ENCODE measurements at places on chromosomes 2 and 18.

- no peak for DNase-seq
Measured at GRCh38 chr2:173427887-173428668, 73.4 kb downstream of the CDCA7 start.

DNA sequence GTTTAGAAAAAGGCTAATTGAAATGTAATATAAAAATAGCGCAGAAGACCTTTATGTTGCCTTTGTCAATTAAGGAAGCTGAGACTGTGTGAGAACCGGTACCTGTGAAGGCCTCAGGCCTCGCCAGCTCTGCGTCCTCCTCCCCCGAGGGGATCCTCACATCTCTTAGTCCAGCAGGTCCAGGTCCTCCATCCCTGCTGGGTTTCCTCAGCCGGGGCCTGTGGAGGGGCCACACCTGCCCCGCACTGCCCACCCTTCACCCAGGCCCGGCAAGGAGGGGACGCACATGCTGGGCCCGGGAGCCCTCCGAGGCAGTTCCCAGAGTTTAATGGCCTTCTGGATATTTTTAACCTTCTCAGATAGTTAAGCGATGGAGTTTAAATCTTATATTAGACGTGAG, 3.5 kb downstream of the KCNG2 start:
- DNase-seq: no peak

- DNase-seq: no peak
Measured at GRCh38 chr2:240291337-240292034, 144.0 kb upstream of the GPC1 start.

GRCh38 chr2:88489181-88489580, 36.7 kb upstream of the FOXI3 start:
- DNase-seq: no peak

- DNase-seq: no peak
Measured at GRCh38 chr18:8504424-8504823, 104.8 kb upstream of the RAB12 start.

DNA sequence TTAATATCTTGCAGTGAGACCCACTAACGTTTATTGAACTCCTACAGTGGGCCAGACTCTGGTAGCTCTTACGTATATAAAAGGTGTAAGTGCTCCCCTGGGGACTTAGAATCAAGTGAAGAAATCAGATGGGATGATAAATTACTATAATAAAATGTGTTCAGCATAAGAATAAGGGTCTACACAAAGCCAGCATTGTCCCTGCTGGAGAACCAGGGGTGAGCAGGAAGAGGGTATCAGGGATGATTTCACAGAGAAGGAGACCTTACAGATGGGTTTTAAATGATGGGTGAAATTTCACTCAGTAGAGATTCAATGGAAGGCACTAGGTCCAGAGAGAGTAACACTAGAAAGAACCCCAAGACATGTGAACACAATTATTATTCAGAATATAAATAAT, 20.7 kb downstream of the NRXN1 start:
- DNase-seq: no peak

DNA sequence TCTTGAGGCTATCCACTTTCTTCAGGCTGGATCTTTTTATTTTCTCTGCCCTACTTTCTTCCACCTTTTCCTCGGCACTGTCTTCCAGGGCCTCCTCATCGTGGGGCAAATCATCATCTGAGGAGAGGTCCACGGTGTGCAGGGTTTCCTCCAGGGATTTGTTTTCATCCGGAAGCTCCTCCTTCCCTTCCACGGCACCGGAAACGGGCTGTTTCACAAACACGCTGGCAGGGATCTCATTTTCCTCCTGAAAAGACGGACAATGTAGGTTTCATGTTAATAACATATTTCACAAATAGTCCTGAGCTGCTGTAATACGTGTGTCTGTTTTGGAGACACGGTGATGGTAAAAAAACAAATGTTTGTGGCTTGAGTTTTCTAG, 10.4 kb downstream of the CAVIN2 start:
- no peak for DNase-seq

GRCh38 chr2:8666581-8666980, 15.3 kb upstream of the ID2 start:
- DNase-seq: no peak

DNA sequence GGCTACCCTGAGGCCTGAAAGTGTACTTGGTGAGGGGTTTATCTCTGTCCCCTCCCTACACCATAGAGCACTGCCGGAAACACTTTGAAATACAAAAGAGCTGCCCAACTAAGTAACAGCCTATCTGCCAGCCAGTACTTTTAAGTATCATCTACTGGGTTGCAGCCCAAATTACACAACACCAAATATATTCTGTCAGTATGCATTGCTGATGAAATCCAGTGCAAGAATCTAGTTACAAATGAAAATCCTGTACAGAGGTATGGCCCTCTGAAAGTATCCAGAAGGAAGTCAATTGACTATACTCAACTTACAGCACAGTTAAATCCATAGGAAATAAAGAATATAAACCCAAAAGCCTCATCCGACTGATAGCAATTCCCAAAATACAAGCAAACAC, 280.8 kb downstream of the CCDC85A start:
- no peak for DNase-seq

GRCh38 chr2:210267698-210268097, 42.5 kb upstream of the ACADL start:
- DNase-seq: no peak

GRCh38 chr2:97741686-97742085, 28.3 kb downstream of the ZAP70 start:
- no peak for DNase-seq

GRCh38 chr18:4888251-4889040, 308.6 kb downstream of the AKAIN1 start:
- DNase-seq: no peak

GRCh38 chr18:77271576-77272481, 22.2 kb downstream of the GALR1 start:
- no peak for DNase-seq

- DNase-seq: no peak
Measured at GRCh38 chr18:6261938-6262337, 152.8 kb downstream of the L3MBTL4 start.

GRCh38 chr2:232491139-232491780, 3.6 kb upstream of the ECEL1 start:
- DNase-seq: no peak

DNA sequence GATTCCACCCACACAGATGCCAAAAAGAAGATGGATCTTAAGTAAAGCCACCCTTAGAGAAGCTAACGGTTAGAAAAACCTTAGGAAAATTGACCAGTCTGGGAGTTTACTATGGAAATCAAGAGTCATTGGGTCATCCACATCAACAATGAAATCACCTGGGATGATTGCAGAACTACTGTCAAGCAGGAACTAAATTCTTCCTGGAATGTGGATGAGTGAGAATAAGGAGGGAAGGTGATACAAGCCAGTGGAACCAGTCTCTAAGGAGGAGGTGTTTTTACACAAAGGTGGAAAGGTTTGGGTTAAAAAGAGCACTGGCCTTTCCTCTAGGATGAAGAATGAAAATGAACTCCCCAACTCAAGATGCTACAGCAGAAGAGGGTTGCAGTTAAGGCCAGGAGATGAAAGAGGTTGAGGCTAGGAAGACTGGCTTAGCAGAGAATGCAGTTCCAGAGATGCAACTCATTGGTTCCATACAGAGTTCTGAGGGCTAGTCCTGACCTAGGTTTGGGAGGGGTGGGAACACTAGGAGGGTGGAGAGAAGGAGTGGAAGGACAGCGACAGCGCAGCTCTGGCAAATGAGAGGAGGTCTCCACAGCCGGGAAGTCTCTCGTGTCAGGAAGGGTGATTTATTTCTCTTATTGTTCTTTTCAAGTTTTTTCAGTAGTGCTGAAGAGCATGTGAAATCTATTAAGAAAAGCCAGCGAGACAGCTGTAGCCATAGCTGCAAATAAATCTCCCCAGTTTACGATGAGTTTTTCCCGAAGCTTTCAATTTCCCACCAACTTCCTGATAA, 27.7 kb upstream of the KDM3A start:
- no peak for DNase-seq

GRCh38 chr18:37714691-37715090, 149.1 kb upstream of the CELF4 start:
- no peak for DNase-seq

DNA sequence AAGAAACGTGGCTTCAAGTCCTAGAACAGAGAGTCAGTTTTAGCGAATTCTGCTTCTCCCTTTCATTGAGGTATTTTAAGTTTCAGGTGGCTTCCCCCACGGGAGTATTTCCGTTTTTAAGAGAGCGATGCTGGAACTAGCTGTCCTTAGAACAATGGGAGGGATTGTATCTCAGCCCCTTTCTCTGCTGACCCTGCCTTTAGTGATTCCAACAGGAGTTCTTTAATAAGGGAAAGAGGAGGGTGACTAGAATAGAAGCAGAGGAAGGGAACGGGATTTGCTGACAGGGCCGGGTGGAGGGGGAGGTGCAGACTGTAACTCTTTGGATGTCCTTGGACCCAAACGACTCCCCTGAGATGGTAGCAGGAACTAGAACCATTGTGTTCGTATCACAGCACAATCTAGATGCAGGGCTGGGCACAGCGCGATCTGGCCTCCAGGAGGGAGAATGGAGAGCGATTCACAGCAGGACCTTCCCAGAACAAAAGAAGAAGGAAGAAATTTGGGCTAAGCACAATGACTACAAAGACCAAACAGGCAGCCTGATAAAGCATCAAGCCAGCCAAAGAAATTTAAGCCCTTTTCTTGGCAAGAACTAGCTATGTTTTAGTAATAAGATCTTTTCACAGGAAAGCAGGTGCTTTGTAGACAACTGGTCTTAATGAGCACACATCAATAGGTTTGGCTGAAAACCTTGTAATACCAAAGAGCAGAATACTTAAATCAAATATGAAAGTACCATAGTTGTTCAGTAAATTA, 15.8 kb upstream of the RTTN start:
- DNase-seq: no peak

GRCh38 chr18:70195014-70195614, 10.4 kb downstream of the RTTN start:
- no peak for DNase-seq

- DNase-seq: peak; percentile 12
Measured at GRCh38 chr2:232781765-232782164, 5.4 kb upstream of the KCNJ13 start.

GRCh38 chr2:239257511-239257937, 143.3 kb downstream of the HDAC4 start:
- peak; percentile 50 for DNase-seq

DNA sequence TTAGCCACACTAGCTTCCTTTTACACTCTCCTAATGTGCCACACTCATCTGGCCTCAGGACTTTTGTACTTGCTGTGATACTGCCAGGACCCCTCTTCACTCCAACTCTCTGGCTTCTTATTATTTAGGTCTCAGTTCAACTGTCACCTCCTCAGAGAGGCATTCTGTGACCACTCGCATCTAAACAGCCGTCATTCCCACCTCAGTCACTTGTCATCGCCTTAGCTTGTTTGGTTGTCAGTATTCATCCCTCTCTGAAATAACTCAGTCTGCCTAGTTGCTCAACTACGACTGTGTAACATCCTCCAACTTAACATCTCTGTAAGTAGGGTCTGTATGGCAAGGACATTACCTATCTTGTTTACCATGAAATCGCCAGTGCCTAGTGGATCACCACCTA, 27.2 kb downstream of the MGAT4A start:
- DNase-seq: no peak

- DNase-seq: no peak
Measured at GRCh38 chr2:17539611-17540092, 844 bp upstream of the VSNL1 start.

DNA sequence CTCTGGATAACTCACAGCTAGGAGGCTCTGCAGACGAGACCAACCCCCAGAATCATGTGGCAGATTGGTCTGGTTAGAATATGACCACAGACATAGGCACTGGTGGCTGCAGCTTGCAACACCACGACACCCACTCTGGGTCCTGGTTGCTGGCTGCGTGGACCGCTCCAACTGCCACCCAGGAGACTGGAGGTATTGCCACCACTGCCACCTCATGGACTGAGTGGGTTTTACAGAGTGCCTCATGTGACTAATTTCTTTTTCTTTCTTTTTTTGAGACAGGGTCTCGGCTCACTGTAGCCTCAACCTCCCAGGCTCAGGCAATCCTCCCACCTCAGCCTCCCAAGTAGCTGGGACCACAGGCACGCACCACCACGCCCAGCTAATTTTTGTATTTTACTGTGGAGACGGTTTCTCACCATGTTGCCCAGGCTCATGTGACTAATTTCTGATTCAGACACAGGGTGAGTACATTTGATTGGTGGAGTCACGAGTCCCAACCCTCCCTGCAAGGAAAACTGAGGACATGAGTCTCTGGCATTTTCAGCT, 29.9 kb upstream of the NT5DC4 start:
- DNase-seq: peak; percentile 47

DNA sequence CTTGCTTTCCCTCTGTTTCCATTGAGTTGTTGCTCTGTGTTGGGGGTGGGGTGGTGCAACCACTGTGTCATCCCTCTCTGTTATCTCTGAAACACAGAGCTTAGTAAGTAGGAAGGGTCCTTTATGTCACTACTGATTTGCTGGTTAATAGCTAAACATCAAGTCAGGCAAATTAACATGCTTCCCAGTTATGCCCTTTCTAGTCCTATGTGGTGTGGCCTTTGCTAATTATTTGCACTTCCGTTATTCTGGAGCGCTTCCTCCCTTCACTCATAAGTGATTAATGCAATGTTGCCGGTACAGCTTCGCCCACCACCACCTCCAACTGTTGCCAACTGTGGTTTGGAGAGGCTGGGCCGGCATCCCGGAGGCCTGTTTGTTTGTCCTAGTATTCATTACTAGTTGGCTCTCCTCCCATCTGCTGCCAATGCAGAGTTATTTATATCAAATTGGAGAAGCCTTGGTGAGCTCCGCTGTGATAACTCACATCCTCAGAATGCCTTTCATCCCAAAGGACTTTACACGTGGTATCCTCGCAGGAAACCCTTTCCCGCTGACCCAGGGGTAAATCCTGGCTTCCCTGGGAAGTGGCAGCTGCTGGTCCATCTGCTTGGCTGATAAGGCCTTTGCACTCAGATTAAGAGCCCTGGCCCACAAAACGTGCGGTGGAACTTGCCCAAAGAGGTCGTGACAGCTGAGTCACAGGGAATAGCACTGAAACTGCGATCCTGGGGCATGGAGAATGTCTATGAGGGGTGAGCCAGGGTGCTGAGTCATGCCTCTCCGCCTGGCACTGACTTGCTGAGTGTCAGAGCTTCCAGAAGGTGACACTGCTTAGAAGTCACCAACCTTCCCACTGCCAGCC, 72.0 kb upstream of the ZCCHC2 start:
- DNase-seq: peak; percentile 68

DNA sequence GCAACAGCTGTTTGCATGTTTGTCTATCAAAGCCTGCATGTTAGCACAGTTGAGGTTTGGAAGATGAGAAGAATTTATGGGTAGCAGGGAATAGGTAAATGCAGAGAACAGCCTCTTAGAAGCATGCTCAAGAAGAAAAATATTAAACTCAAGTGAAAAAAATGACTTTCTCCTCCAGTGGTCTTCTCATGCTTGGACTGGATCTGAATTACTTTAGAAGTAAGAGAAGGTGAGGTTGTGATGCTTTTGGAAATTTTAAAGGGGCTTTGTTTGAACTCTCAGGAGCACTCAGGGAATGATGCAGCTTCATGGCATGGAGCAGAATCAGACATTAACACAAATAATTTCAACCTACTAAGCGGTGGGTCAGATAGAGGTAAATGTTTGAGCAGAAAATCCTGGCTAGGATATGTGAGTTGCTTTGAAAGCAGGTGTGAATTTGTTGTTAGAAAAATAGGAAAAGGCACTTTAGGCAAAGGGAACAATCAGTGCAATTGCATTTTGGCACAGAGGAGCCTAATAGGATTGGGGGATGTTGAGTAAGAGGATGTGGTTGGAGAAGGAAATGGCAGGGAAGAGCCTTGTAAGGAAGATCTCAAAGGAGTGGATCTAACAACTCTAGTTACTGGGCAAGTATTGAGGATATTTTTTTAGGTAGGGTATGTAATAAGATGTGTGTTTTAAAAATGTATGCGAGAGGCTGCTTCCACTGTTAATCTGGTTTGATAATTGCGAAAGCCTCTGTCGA, 76.3 kb downstream of the DDX1 start:
- no peak for DNase-seq

- DNase-seq: peak; percentile 36
Measured at GRCh38 chr2:215657844-215658243, 222.0 kb upstream of the FN1 start.

All from HTR-8/SVneo (cell line).